ENCODE measurements at places on chromosomes 2 and 18.

DNA sequence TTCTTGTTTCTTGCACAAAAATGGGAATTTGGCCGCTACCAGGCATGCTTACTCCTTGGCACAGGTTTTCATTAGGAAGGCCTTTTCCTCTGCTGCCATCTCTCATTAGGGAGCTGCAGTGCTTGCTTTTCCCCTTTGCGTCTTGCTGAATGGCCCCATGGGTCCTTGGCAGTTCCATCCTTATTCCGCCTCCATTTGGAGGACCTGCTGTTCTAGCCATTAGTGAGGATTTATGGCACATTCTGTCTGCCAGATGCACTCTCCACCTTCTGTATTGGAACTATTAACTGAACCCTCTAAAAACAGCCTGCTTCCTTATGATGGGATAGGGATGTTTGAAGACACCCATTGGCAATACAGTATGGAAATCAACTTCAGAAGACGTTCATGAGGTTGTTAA, 103.5 kb upstream of the NOSTRIN start:
- no peak for DNase-seq

- DNase-seq: no peak
Observed at GRCh38 chr18:13889671-13890070, 25.7 kb downstream of the MC2R start.

DNA sequence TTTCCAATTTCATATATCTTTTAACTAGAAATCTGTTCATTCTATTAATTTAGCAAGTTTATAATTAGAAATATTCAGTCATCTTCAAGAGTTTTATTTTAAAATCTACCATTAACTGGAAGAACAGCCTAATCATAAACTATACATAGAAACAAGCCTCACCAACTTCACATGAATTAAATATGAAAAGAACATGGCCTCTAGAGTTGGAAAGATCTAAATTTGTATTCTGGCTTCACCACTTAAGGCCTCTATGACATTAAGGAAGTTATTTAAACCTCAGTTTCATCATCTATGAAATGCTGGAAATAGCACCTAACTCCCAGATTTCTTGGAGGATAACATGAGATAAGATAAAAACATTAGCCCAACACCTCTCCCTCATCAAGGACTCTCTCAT, 51.4 kb upstream of the SCN7A start:
- no peak for DNase-seq

DNA sequence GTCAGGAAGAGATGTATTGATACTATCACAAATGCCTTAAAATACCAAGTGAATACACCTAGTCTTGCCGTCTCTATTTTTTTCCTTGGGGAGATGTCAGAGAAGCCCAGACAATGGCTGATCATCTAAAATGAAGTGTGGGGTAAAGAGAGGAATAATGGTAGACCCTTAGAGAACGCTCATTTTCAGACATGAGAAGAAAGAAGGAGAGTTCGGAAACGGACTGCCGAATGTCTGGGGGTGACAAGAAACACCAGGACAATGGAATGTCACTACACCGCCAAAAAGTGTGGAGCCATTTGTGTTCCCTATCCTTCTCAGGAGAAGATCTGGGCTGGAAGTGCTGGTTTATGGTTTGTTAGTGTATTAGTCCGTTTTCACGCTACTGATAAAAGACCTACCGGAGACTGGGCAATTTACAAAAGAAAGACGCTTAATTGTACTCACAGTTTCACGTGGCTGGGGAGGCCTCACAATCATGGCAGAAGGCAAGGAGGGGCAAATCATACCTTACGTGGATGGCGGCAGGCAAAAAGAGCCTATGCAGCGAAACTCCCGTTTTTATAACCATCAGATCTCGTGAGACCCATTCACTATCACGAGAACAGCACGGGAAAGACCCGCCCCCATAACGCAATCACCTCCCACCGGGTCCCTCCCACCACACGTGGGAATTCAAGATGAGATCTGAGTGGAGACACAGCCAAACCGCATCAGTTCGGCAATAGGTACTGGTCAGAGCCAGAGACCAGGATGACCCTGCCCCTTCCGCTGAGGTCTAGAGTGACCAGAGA, 743.7 kb downstream of the GALR1 start:
- no peak for DNase-seq

GRCh38 chr18:54052732-54053429, 171.6 kb downstream of the MBD2 start:
- DNase-seq: no peak

DNA sequence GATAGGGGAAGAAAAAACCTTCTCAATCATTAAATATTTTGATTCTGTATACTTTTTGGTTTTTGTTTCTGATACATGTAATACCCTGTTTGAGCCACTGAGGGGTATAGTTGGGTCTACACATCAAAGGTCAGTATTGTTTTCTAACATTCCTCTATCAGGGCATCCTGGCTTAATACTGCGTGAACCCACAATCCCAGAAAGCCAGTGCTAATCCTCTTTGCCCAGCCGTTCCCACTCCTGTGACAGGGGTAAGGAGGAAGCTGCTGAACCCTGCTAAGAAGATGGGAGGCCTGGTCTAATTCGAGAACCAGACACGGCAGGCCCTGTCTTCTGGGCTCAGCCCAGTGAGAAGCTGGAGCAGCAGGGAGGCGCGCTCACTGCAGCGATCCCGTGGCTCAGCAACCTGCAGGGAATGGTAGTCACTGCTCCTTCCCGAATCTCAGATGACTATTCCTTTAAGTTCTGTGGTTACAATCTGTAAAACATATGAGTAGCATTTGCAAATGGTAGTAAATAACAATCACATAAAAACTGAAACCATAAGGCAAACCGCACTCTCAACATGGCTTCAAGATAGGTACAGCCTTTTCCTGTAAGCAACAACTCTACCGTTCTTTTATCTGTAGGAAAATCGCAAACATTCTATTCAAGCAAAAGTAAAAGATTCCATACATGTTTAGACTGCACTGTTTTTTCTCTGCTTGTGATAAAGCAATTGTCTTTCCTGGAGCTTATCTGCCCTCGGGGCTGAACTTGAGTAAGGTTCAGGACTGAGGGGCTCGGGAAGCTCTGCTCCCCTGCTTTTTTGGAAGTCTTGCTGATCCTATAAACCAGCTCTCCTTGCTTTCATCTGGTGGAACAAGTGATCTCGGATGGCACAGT, 87.0 kb downstream of the EPB41L3 start:
- no peak for DNase-seq

- no peak for DNase-seq
Observed at GRCh38 chr2:24875272-24875671, 44.8 kb downstream of the ADCY3 start.

DNA sequence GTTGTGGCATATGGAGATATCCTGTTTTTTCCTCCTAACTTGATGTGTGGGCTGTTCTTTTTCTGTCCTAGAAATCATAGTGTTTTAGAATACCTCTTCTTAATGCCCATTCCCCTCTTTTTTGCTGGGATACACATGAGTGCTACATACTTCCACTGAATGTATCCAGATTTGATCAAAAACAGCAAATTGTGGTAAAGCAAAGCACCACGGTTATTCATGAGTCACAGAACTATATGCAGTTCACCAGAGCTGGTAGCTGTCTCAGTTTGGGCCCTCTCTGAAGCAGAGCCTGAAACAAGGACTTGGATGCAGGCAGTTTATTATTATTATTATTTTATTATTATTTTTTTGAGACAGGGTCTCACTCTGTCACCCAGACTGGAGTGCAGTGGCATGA, 69.9 kb upstream of the CTLA4 start:
- no peak for DNase-seq

- DNase-seq: no peak
Observed at GRCh38 chr2:190693533-190694232, 44.8 kb downstream of the NAB1 start.

DNA sequence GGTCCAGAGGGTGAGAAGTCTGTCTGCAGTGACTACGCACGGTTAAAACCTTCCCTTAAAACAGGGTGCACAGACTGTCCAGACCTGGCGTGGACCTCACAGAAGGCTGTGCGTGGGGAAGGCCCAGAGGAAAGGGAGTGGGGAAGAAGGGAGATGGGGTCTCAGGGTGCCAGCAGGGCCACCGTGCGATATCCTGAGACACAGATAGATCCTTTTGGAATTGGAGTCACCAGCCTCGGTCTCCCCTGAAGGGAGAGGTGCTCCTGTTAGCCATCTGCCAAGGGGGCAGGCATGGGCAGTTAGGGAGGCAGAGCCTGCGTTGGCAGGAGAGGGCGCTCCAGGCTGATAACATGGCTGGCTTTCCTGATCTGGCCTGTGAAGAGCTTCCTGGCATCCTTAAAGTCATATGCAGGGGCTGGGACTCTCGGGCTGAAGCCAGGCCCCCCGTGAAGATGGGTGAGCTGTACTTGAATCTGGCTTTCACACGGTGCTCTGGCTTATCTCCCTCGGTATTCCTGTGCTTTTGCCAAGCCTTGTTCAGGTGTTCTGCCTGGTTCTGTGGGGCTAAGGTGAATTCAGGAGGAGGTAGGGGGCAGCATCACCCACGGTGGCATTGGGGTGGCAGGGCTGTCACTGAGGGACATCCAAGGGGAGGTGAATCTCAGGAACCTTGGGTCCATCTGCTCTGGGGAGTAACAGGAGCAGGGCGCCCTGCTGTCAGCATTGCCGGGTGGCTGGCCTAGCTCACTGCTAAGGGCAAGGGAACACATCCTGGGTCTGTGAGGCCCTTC, 107.2 kb upstream of the SMAD2 start:
- no peak for DNase-seq

- no peak for DNase-seq
Observed at GRCh38 chr2:54107903-54108615, 7.4 kb upstream of the ACYP2 start.

GRCh38 chr2:100185105-100185504, 42.7 kb upstream of the AFF3 start:
- DNase-seq: no peak

- DNase-seq: no peak
Observed at GRCh38 chr2:19207452-19207851, 151.0 kb downstream of the OSR1 start.

GRCh38 chr18:59357928-59358327, 1.1 kb downstream of the LMAN1 start:
- DNase-seq: no peak

DNA sequence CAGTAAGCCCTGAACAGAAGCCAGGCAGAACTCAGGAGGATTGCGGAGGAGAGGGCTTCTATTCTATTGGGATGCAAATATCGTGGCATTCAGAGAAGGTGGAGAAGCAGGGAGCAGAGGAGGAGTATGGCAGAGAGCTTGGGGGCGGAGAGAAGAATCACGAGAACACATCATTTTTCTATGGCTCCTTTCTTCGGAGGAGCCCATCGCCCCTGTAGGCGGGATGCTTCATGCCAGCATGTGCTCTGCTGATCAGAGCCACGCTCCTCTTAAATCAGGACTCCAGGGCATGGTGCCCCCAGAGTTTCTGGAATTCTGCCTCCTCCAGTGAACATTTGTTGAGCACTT, 71.1 kb downstream of the CIB4 start:
- DNase-seq: no peak

DNA sequence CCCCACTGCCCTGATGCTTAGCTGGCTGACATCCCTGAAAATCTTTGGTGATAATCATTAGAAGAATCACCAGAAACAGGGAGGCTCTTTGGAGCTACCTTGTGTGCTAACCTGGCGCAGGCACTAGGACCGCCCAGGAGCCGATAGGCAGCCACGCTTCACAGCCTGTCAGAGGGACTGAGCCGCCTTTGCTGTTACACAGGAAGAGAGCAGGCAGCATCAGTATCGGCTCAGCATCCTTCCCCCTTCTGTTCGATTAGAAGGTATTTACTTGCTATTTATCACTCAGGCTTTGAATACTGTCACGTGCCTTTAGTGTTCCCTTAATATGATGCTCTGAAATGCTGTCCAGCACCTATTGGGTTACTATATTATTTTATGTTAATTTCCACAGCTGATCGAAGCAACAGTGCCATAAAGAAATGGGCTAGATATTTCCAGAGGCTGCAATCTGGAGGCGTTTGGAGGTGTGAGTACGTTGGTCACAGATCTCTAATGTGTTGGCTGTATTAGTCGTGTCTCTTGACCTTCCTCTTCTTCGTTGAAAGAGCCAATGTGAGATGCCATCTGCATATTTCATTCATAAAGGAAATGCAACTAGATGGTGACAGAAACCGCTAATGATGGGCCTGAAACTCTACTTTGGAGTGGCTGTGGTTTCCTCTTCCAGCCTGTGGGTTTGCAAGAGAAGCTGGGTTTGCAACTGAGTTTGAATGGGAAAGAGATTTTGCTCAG, 110.4 kb upstream of the RAB27B start:
- DNase-seq: no peak

DNA sequence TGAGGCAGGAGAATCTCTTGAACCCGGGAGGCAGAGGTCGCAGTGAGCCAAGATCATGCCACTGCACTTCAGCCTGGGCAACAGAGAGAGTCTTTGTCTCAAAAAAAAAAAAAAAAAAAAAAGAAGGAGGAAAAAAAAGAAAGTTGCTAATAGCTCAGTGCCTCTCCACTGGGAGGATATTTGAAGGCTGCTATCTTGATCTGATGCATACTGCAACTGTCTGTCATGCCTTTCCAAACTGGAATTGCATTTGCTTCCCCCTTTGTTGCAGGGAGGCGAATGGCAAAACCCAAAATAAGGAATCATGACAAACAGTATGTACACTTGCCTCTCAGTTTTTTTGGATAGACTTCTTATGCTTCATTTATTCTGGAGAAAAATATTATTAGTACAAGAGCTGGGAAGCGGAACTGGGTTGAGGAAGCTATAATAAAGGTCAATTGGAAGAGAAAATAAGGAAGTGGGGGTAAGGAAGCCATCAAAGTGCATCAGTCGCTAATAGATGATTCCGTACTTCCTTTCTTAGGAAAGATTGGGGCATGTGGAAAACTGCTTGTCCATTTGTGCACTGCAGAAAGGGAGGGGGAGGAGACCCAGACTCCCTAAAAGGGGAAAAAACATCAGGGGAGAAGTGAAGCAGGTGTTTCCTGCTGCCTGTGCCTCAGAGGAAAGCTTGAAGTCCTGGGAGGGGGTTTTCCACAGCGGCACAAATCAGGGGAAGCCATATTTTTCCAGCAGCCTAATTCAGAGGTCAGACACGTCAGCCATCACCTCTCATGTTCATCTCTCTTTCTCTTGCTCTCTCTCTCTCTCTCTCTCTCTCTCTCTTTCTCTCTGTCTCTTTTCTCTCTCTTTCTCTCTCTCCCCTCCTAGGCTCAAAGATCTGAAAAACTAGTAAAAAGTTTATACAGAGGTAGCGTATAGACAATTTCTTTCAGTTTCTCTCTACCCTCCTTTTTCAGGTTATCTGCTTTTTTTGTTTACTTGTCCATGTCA, 301.4 kb upstream of the TNP1 start:
- DNase-seq: no peak

GRCh38 chr2:77156599-77156998, 365.6 kb downstream of the LRRTM4 start:
- DNase-seq: no peak

- DNase-seq: peak; percentile 39
Observed at GRCh38 chr2:79512442-79513401, at the start of gene CTNNA2. Gene CTNNA2 (plus strand): TSS chr2:79513051.

- DNase-seq: no peak
Observed at GRCh38 chr2:146870691-146871090, 974.1 kb upstream of the ACVR2A start.
